ENCODE measurements at places on chromosomes 5 and 9.

GRCh38 chr9:6049798-6050197 is 34.4 kb upstream of the RANBP6 start:
- DNase-seq: no peak

- no peak for DNase-seq
These were observed 21.6 kb upstream of the SLC9A3 start for GRCh38 chr5:545641-546375.

GRCh38 chr9:79256691-79257213 is 315.0 kb upstream of the TLE4 start:
- peak; percentile 26 for DNase-seq

DNA sequence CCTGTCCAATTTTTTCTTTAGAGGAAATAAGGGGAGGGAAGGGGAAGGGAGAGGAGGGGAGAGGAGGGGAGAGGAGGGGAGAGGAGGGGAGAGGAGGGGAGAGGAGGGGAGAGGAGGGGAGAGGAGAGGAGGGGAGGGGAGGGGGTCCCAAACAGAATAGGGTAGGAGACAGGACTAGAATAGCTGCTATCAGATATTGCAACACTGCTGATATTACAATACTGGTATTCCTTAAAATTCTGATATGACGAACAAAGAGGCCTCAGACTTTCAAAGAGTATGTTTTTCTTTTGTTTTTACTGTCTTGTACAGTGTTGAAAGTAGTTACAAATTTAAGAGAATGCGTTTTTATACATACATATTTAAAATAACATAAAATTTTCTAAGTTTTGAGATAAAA is 67.5 kb downstream of the RICTOR start:
- no peak for DNase-seq

- no peak for DNase-seq
These were observed 293.6 kb upstream of the SLC24A2 start for GRCh38 chr9:20082406-20082805.

DNA sequence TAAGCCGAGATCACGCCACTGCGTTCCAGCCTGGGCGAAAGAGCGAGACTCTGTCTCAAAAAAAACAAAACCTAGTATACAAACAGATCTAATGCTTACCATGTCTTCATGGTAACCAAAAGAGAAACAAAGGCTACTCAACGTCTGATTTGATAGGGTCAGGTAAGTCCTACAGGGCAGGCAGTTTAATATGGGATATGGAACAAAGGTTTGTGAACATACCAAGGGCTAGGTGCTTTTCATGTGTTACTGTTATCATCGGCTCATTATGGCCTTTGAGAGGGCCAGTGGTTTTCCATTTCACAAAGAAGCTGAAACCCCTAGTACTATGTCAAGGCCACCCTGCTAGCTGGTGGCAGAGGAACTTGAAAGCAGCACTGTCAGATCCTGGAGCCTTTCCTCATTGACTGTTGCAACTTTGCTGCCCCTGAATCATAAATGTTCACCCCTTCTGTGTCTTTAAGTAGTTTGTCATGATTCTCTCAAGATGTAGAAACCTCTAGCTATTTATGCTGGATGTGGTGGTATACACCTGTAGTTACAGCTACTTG is 5.1 kb downstream of the IQGAP2 start:
- DNase-seq: no peak

GRCh38 chr9:16585591-16585990 is 284.9 kb downstream of the BNC2 start:
- DNase-seq: no peak

DNA sequence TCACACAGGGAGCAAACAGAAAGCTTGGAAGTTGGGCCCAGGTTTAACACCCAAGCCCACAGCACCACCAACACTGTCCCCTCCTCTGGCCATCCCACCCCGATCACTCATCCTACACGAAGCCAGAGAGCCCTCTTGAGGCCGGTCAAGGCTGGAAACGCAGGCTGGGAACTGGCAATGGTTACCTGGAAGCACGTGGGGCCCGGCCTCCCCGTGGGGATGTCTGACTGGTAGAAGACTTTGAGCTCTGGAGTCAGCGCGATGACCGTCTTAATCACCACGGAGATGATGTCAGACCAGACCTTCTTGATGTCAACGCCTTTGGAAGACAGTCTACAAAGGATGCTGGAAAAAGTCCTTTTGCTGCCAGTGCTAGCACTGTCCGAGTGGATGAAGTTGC is 104.1 kb downstream of the TTLL11 start:
- DNase-seq: no peak
